ENCODE measurements at places on chromosomes 2 and 18.
A peak's percentile ranks its signal among the peaks of the same experiment; 100 is the strongest.

DNA sequence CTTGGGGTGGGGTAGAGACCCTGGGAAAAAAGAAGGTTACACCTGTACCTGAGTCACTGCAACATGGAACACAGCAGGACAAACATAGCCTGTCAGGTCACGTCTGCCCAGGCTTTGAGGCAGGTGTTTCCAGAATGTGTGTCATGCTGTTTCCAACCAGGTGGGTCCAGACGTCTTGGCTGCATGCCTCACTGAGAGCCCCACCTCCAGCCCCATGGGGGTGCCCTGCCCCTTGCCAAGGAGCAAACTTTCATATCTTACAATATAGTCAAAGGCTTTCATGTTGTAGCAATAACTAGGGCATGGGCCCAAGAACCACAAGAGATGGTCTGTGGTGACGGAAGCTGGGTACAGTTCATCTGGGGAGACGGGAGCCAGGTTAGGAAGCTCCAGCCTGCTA is 499.7 kb downstream of the BCL11A start:
- DNase-seq = no peak

GRCh38 chr2:1514391-1515072 is 101.3 kb downstream of the TPO start:
- DNase-seq = no peak

DNA sequence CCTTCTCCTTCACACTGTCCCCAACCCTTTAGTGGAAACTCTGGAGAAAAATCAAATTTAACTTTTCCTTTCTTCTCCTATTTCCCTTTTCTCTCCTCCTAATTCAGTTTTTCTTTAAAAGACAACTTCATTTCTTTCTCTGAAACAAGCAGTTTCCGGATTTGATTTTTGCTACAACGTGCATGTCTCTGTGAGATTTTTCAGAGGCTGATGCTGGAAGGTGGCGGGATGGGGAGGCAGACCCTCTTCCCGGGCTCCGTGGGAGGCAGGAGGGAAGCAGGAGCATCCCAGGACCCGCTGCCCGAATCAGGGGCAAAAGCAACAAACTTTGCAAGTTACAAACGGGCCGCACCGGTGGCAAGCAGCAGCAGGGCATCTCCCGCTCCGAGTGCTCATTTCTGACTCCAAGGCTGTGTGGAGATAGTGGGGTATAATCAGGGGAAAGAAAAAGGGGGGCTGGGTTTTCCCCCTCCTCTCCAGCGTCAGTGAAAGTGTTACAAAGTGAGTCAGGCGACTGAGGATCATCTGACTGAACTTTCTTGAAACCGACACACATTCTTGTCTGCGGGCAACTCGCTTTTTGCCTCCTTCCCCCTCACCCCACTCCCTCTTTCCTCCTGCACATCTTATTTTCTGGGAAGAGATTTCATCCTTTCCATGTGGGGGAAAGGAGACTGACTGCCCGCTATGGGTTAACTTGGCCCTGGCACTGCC is 6.4 kb downstream of the ZEB2 start:
- no peak for DNase-seq

DNA sequence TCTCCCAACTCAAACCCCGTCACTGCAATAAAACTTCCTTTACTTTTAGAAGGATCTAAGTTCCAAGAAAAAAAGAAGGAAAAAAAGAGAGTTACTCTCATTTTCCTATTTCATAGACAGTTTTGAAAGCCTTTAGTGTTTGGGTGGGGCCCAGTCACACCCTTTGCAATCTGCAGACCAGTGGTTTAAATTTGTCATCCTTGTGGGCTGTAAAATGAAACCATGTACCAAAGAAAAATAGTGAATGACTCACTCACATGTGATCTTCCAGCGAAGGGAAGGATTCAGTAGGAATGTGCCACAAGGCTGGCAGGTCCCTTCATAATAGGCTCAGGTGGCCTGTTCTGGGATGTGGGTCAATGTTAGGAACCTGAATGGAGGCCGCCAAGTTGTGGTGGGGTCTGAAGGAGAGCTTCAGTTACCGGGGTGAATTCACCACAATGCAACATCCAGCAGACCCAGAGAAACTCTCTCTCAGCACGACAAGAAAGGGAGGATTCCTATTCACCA is 28.3 kb downstream of the ANXA4 start:
- DNase-seq = no peak

DNA sequence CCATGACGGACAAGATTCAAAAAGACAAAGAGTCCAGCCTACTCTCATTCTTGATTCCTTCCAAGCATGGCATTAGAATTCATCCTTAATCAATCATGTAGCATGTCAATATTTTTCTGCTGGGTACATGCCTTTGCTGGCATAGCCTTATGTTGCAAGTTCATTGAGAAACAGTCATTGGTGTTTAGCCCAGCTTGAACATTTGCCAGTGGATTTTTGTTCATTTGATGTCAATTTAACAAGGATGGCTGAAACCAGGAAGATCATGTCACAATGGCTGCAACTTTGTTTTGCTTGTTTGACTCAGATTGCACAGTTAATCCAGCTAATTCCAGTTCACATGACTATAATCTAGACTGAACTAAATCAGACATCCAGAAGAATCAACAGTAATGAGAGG is 1132.2 kb downstream of the LRP1B start:
- no peak for DNase-seq

DNA sequence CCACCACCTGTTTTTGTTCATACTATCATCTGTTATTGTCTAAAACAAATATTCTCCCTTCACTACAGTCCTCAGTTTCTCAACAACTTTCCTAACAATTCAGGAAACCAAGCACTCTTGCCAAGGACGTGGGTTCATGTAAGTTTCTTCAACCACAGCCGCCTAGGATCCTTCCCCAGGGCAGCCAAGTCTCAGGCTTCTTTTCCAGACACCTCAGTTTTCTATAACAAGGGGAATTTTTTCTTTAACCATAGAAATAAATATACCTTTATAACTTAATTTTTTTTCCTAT is 39.4 kb upstream of the AGPS start:
- no peak for DNase-seq

GRCh38 chr2:60230596-60230995 is 322.9 kb downstream of the BCL11A start:
- no peak for DNase-seq

DNA sequence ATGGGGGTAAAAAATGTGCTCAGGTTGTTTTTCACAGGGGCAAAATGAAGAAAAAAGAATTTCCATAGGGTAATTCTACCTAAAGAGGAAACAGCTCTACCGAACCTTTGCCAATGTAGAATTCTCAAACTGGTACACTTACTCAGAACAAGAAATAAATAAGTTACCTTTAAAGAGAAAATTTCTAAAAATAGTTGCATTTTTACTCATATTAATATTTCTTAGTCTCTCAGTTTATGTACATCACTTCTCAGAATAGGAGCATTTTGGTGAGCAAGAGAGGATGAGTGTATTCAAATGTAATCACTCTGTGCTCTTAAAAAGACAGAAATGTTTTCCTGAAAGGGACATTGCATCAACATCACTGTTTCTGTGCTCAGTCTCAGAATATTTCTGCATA is 574.7 kb upstream of the SLC8A1 start:
- DNase-seq = no peak

GRCh38 chr2:97761192-97761591 is 47.8 kb downstream of the ZAP70 start:
- no peak for DNase-seq

DNA sequence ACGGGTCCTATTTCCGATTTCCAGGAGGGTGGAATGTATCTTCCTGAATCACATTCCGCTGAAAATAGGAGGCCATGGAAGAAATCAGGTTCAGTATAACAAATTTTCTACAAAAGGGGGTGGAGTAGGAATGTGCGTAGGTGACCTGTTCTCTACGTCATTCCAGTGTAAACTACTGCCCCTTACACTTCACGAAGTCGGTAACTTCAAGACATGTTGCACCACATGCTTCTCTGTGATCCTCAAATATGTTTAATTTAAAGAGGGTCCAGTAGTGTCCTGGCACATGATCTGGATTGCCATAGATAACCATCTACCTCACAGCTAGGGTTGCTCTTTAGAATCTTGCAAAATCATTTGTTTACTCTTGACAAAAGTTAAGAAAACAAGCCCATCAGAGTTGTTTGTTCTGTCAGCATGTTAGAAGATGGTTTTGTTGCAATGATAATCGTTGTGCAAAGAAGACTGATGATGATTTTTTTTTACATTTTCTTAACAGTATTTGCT is 7.5 kb upstream of the CPS1 start:
- no peak for DNase-seq

DNA sequence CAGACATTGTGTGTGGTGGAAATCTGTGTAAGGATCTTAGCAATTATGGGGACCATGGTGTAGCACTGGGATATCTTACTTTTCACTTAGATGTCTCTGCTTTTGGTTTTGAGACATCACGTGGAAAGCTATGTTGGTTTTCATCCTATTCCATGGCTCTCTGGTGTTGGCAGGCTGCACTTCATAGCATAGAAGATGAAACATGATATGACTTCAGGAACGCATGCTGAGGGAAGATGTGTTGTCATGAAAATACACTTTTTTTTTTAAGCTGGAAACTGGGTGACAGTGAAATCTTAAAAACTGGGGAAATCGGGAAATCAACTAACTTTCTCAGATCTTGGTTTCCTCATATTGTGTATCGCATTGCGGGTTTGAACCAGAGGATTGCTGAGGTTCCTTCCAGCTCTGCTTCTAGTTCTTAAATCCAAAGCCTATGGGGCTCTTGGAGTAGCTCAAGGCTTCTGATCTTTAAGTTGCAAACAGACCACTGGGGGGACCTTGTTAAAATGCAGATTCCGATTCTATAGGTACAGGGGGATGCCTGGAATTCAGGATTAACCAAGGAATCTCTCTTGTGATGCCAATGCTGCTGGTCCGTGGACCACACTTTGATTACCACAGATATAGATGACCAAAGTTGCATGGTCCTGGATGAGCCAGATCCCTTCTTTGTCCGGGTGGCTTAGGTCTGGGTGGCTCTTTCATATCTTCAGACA is 160.7 kb downstream of the SH3RF3 start:
- peak; percentile 32 for DNase-seq

- DNase-seq = no peak
Measured at GRCh38 chr2:42916324-42916723, 123.9 kb upstream of the HAAO start.

DNA sequence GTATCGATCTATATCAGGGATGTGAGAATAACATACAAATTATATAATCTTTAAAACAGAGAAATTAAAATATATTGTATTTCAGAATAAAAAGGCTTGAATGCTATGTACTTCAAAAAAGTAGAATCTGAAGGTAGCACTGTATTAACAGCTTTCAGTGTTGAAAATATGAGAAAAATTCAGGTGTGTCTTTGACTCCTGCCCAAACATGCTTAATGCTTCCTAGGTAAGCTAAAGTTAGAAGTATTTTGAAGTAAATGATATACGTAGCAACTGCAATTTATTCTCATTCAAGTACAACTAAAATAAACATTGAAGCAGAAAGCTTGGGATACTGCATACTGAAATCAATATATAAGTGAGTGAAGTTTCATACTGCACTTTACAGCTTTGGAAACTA is 1082.0 kb upstream of the ACVR2A start:
- DNase-seq = no peak

- no peak for DNase-seq
Measured at GRCh38 chr18:68275616-68276015, 439.3 kb downstream of the TMX3 start.

GRCh38 chr2:45610281-45611019 is 617 bp downstream of the SRBD1 start:
- DNase-seq = peak; percentile 65

DNA sequence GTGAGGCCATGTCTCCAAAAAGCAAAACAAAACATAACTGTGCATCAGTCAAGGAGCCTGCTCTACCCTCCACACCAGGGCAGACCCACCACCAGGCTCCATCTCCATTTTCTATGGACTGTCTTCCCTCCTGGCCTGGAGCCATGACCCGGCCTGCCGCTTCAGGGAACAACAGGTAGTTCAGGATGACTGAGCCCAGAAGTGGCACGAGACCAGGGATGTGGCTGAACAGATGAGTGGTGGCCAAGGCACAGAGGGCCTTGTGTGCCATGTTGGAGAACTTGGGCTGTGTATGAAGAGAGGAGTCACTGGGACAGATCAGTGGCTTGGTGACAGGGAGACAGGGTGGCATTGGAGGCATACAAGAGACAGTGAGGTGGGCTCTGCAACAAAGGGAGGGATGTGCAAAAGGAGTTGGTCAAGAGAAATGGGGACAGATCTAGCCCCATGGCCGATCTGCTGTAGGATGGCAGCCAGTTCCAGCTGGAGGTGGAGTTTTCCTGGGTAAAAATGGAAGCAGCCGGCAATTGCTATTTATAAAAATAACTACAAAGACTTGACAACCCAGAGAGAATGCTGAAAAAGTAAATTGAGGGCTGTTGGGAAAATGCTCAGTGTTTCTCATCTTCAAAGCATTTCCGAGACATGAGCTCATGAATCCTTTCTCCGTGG is 35.0 kb downstream of the TMEM177 start:
- DNase-seq = no peak

DNA sequence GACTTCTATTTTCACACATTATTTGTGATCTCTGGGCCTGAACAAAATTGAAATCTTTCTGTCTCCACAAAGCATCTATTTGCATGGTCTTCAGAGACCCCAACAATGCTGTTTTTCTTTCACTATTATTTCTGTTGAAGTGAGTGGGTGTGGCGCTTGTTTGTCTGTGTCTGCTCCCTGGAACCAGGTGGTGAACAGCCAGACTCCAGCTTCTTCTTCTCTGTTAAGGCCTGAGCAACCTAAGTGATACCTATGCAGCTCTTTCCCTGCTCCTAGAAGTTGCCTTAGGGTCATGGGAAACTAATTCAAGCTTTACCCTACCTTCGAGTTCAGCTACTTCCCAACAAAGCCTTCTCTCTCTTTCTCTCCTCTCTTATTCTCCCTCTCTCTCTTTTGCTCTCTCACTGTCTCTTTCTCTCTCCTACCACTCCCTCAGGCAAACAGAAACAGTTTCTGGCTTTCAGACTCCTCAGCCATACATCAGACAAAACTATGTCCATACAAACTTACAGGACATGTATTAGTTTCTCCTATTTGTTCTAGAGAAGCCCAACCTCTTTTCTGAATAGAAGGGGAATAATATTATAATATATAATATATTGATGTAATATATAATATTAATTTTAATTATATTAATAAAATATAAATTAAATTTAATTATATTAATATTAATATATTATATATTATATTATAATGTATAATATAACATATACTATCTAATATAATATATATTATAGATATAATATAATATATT is 552.5 kb downstream of the DSC3 start:
- no peak for DNase-seq

Data from NT2/D1 (cell line).